HS-27A (cell line): ENCODE measurements at places on chromosomes 5 and 9.
A peak's percentile ranks its signal among the peaks of the same experiment; 100 is the strongest.

GRCh38 chr5:27158775-27159174, 120.4 kb upstream of the CDH9 start:
- no peak for DNase-seq

- no peak for DNase-seq
Observed at GRCh38 chr5:124651663-124652513, 94.6 kb downstream of the ZNF608 start.

DNA sequence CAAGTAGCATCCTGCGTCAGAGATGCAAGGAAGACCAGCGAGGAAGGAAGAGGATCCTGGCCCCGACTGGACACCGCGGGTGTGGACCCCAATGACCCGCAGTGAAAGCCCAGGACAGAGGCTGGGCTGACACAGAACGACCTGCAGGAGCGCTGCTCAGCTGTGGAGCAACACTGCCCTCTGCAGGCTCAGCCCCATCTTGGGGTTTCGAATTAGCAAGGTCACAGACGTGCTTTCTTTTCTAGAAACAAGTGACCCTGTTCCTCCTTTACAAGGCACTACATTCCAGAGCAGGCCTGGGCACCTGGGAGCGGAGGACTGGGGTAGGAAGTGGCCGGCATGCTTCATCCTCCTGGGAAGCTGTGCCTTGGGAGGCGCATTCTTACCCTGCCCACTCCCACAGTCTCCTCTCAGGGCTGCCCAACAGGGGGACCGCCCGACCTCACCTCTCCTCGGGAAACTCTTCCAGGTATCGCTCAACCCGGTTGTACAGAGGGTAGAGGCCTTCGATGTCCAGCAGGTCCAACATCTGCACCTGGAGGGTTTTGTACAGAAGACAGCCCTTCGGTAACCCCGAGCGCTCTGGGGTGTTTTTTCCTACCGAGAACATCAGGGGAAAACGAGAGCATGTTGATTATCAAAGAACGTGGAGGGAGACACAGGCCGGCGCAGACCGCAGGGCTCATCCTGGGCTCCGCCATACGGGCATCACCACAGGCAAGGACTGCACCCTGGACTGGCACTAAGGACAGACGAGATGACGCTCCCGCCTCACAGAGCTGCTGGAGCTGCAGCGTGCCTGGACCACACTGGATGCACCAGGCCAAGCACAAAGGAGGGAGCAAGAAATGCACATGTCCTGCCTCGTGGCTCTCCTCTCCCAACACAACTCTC, 35.0 kb downstream of the IPPK start:
- DNase-seq = peak; percentile 8

- no peak for DNase-seq
Observed at GRCh38 chr5:57681942-57682341, 199.3 kb upstream of the ACTBL2 start.

DNA sequence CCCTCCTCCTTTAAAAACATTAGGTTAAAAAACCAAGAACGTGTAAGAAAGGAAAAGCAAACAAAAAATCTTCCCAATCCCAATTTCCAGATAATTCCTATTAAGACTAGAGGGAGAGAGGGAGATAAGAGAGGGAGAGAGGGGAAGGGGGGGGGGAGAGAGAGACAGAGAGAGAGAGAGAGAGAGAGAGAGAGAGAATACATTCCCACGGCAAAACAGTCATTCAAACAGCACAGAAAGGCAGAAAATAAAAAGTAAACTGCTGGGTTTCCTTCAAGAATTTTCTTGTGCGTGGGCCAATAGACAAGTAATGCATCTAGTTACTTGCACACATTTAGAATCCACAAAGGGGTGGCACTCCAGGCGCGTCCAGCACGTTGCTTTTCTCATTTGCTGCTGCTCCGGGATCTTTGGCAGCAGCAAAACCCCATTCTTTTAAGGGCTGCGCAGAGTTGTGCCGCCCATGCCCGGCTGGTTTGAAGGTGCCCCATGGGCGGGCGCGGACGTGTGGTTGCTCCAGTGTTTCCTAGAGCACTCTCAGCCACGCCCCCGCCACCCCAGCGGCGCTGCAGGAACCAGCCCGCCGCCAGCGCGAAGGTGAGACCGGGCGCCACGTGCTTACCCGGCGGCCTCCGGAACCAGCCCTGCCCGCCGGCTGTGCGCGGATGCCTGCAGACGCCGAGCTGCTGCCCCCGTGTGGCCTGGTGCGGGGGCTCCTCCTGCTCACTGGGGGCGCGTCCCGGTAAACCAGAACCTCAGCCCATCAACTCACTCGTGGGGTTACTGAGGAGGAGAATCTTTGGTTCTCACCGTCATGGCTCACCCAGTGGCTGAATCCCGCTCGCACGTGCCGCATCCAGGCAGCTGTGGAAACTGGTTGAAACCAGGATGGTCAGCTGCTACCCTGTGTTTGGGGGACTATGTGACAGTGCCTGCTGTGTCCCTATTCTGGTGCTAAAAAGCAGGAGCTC, 44.6 kb downstream of the STC2 start:
- peak; percentile 47 for DNase-seq
